ENCODE measurements at places on chromosomes 4 and X. TPM values are rescaled to one million over a fixed set of nuclear protein-coding genes. Genes with fewer than 3 reads are reported as not detected.

DNA sequence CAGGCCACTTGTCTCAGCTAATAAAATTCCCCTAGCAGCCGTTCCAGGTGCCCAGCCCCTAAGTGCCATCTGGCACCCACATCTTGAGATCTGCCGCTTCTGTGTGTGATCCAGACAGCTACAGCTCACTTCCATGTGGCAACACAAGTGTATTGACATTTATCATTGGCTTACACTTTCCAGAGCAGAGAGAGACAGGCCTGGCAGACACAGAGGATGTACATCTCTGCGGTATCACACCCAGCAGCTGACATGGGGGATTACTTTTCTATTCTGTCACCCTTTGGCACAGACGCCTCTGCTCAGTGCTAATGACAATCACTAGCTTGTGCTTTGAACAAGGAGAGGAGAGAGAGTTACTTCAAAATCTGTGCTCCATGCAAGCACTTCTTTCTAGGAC lies 195.9 kb downstream of the KDR start:
- no peak overlapping the region for H3K27ac ChIP-seq
- no peaks in the 10 kb centered on the region for H3K36me3 ChIP-seq

Gene MTTP
- total RNA-seq, result not detected

DNA sequence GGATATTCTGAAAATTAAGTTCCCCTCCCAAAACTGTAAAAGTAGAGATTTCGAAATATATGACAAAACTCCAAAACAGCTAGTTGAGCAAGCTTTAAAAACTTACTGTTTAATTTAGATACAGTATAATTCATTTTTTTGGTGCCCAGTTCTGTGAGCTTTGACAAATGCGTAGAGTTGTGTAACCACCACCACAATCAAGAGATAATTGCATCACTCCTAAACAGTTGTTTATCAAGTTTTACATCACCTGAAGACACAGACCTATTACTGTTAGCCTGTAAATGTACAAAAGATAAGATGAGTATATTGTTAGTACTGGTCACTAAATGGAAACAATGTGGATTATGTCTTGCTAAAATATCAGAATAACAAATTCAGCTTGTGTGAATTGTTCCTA lies 62.3 kb downstream of the ALG13 start:
- DNase-seq, result no peak
- H3K4me1 ChIP-seq, result peaks cover 4% of the 10 kb centered on the region
- H3K27ac ChIP-seq, result no peak overlapping the region
- no peaks in the 10 kb centered on the region for H3K27me3 ChIP-seq
- no peak overlapping the region for H3K4me3 ChIP-seq

Gene SLC30A9
- 34.1 TPM for total RNA-seq

DNA sequence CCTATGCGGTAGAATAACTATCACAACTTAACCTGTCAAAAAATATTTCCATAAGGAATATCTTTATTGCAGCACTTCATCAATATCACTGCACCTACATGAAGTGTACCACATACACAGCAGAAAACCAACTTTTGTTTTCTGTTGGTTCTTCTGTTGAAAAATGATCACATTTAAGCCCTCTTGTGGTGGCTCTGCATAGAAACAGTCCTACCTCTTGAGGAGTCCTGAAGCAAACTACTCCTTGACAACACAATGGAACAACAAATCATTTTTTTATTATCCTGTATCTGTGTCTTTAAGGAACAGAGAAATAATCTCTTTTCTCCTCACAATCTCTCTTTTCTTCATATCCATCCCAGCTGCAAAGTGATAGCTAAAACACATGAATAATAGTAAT lies 39.8 kb upstream of the ATOH1 start:
- no peaks in the 10 kb centered on the region for H3K4me1 ChIP-seq
- H3K27me3 ChIP-seq, result no peaks in the 10 kb centered on the region
- H3K27ac ChIP-seq, result no peak overlapping the region
- no peak for DNase-seq
- no peak overlapping the region for H3K4me3 ChIP-seq
- H3K36me3 ChIP-seq, result no peaks in the 10 kb centered on the region

Gene DKC1
- 64.7 TPM for total RNA-seq

DNA sequence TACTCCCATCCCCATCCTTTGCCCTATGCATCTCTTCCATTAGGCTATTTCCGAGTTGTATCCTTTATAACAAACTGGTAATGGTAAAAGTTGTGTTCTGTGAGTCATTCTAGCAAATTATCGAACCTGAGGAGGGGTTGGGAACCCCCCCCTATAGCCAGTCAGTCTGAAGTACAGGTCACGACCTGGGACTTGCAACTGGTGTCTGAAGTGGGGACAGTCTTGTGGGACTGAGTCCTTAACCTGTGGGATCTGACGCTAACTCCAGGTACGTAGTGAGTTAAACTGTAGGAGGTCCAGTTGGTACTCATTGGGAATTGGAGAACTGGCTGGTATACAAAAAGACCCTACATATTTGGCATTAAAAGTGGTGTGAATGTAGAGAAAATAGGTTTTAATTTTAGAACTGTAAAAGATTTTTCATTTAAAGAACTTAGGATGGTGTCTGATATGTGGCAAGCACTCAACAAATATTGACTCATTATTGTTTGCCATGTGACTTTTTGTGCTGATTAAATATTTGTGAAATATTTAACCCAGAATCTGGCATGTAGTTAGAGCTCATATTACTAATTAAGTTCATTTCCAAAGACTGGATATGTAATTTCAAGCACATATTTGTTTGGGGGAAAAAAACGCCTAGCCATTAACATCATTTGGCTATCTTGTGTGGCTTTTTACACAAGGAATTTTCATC lies 50.7 kb downstream of the CHST7 start:
- H3K36me3 ChIP-seq, result peaks cover 20% of the 10 kb centered on the region
- peaks cover 30% of the 10 kb centered on the region for H3K4me1 ChIP-seq

- H3K27ac ChIP-seq, result no peak overlapping the region
- DNase-seq, result no peak
- peaks cover 5% of the 10 kb centered on the region for H3K27me3 ChIP-seq
- H3K4me3 ChIP-seq, result no peak overlapping the region
Observed at GRCh38 chrX:152614791-152615190, 22.9 kb upstream of the GABRQ start.

- no peak overlapping the region for H3K27ac ChIP-seq
- DNase-seq, result no peak
- no peaks in the 10 kb centered on the region for H3K27me3 ChIP-seq
- H3K4me1 ChIP-seq, result no peaks in the 10 kb centered on the region
- no peak overlapping the region for H3K4me3 ChIP-seq
- H3K36me3 ChIP-seq, result no peaks in the 10 kb centered on the region
Observed at GRCh38 chrX:77087529-77088169, 359.5 kb upstream of the FGF16 start.

DNA sequence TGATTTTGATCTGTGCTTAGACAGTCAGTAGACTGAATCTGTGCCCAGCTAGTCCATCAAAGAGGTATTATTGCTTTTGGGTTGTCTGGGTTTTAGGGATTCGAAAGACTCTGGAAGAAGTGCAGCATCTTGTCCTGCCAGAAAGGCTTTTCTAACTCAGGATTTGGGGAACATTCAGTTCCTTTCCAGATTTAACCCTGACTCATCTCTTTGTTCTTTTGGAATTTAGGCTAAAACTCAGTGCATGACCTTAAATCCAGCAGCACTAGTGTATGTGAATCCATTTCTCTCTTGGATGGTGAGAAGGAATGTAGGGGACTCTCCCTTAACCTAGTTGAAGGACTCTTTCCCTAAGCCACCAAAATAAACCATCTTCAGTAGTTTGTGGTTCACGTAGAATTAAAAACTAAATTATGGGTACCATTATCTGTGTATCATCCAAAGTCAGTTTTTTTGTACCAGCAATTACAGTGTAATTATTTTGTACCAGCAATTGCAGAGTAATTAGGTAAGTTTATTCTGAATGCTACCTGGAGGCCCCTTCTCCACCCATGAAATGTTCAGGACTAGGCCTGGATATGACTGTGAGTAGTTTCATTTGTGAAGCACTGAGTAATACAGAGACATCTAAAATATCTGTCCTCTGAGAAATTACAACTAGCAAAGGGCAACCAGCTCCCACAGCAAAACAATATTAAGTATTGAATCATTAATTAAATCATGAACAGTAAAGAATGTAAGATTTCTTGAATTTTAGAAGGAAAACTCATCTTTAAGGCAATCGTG lies 384.0 kb downstream of the TMA16 start:
- no peaks in the 10 kb centered on the region for H3K4me1 ChIP-seq
- DNase-seq, result no peak
- no peak overlapping the region for H3K4me3 ChIP-seq
- no peak overlapping the region for H3K27ac ChIP-seq
- H3K36me3 ChIP-seq, result no peaks in the 10 kb centered on the region

DNA sequence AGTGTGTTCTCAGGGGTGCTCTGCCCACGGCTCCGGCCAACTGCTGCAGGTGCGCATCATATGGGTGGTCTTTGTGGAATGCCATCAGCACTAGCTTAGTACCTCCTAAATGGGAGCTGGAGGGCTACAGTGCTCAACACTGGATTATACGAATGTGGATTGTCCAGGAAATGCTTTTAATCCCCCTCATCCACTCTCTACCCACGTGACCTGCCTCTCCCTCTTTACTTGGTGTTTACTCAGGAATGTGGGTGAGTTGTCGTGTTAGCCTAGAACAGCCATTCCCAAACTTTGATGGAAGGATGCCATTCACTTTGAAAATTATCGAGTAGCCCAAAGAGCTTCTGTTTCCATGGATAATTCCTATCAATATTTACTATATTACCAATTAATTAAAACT lies 150.8 kb downstream of the PTTG2 start:
- H3K27me3 ChIP-seq, result no peaks in the 10 kb centered on the region
- H3K4me1 ChIP-seq, result peaks cover 16% of the 10 kb centered on the region
- no peak overlapping the region for H3K27ac ChIP-seq
- no peak overlapping the region for H3K4me3 ChIP-seq

DNA sequence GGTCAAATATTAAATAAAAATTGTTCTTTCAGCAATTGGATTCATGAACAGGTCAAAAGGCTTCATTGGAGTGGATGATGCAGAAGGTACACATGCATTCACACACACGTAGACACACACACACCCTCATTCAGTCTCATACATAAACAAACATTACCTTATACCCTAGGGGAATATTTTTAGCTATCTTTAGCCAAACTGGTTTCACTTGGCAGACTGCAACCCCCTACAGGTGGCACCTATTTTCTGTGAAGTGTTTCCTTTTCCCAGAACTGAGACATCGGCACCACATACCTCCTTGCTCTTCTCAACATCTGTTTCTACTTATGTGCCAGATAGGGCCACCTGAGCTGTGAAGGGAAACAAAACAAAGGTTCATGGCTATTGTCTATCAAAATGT lies 18.5 kb upstream of the KDR start:
- no peak overlapping the region for H3K27ac ChIP-seq
- H3K36me3 ChIP-seq, result no peaks in the 10 kb centered on the region
- no peaks in the 10 kb centered on the region for H3K4me1 ChIP-seq
- no peak overlapping the region for H3K4me3 ChIP-seq
- H3K27me3 ChIP-seq, result peaks cover 6% of the 10 kb centered on the region
- no peak for DNase-seq

Gene TMPRSS11A
- not detected for total RNA-seq

- DNase-seq, result no peak
- H3K27ac ChIP-seq, result no peak overlapping the region
- H3K4me3 ChIP-seq, result no peak overlapping the region
- H3K4me1 ChIP-seq, result no peaks in the 10 kb centered on the region
Observed at GRCh38 chr4:183164963-183165362, 65.9 kb downstream of the WWC2 start.

DNA sequence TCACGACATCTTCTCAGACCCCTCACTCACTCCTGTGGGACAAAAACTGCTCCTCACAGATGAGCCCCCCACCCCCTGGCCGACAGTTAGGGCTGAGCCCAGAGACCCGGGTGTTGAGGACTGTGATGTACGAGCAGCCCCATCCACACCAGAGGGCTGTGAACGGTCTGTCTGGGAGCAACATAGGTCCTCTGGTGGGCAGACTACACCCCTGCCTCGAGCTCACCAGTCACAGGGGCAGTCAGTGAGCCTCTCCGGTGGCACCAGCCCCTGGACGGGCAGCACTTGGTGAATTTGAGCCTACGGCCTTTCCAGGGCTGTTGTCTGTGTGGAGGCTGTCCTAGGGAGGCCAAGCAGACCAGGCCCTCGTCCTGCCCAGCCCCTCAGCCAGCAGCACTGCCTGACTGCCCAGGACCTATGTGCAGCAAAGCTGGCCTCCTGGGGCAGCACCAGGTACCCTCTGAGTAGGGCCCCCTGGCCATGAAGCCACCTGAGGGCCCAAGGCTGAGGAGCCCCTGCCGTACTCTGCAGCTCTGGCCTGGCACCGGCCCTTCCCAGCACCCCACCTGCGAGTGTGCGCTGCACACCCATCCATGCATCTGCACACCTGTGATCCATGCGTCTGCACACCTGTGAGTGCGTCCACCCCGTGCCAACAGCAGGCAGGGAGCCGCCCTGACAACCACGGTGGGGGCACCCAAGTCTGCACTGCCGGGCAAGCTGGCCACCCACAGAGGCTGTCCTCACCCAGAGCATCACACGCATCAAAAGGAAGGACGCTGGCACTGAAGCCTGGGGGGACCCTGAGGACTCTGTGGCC lies 111.6 kb upstream of the NKX1-1 start:
- peaks cover 4% of the 10 kb centered on the region for H3K4me1 ChIP-seq
- peaks cover 12% of the 10 kb centered on the region for H3K27me3 ChIP-seq
- no peak for DNase-seq
- H3K36me3 ChIP-seq, result no peaks in the 10 kb centered on the region

DNA sequence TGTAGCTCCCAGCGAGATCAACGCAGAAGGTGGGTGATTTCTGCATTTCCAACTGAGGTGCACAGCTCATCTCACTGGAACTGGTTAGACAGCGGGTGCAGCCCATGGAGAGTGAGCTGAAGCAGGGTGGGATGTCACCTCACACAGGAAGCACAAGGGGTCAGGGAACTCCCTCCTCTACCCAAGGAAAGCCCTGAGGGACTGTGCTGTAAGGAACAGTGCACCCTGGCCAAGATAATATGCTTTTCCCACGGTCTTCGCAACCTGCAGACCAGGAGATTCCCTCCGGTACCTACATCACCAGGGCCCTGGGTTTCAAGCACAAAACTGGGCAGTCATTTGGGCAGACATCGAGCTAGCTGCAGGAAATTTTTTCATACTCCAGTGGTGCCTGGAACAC lies 216.4 kb upstream of the TET2 start:
- H3K27me3 ChIP-seq, result peaks cover 19% of the 10 kb centered on the region
- DNase-seq, result no peak
- peak overlapping the region; percentile 86 for H3K27ac ChIP-seq
- H3K4me3 ChIP-seq, result no peak overlapping the region
- H3K36me3 ChIP-seq, result peaks cover 17% of the 10 kb centered on the region

Gene SASH3
- total RNA-seq, result 264 TPM

- peak overlapping the region; percentile 72 for H3K4me3 ChIP-seq
- peak overlapping the region; percentile 92 for H3K27ac ChIP-seq
- DNase-seq, result peak; percentile 49
- peaks cover 35% of the 10 kb centered on the region for H3K36me3 ChIP-seq
- H3K4me1 ChIP-seq, result peaks cover 71% of the 10 kb centered on the region
- H3K27me3 ChIP-seq, result no peaks in the 10 kb centered on the region
Observed at GRCh38 chrX:45758319-45758718, 557.6 kb upstream of the DIPK2B start.

DNA sequence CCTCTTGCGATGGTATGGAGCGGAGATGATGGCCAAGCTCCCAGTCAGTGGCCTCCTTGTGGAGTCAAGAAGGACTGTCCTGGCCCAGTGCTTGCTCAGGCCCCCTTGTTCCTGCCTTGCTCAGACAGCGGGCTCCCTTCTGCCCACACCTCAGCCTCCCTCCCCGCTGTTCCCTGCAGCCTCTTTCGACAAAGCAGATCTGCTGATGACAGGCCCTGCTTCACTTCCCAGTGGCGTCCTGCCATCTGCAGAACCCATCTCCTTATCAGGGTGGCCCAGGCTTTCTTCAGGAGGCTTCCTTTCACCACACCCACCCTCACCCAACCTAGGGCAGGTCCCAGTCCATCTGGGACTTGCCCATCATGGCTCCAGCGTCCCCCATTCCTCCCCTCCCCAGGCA lies 80.0 kb downstream of the CLDN34 start:
- no peaks in the 10 kb centered on the region for H3K4me1 ChIP-seq
- H3K27me3 ChIP-seq, result no peaks in the 10 kb centered on the region
- no peaks in the 10 kb centered on the region for H3K36me3 ChIP-seq
- no peak overlapping the region for H3K27ac ChIP-seq

Gene DCAF8L2
- total RNA-seq, result not detected

Gene CSAG1
- total RNA-seq, result not detected

Data from activated CD4-positive, alpha-beta T cell treated with anti-CD3 and anti-CD28 coated beads, Interleukin-2, amount 10 ng/mL, durations not matched to agents 7 days and 5 days (primary cell).